ENCODE measurements at places on chromosomes 4 and X. TPM values are rescaled to one million over a fixed set of nuclear protein-coding genes. Genes with fewer than 3 reads are reported as not detected.

RBMXL3 gene
- not detected for total RNA-seq

TGIF2LX gene
- total RNA-seq = not detected

CFAP47 gene
- 0.22 TPM for total RNA-seq

IRS4 gene
- total RNA-seq = not detected

SSX1 gene
- not detected for total RNA-seq

BEX4 gene
- total RNA-seq = not detected

VSIG1 gene
- not detected for total RNA-seq

HTN3 gene
- total RNA-seq = not detected

KLF3 gene
- not detected for total RNA-seq

DNA sequence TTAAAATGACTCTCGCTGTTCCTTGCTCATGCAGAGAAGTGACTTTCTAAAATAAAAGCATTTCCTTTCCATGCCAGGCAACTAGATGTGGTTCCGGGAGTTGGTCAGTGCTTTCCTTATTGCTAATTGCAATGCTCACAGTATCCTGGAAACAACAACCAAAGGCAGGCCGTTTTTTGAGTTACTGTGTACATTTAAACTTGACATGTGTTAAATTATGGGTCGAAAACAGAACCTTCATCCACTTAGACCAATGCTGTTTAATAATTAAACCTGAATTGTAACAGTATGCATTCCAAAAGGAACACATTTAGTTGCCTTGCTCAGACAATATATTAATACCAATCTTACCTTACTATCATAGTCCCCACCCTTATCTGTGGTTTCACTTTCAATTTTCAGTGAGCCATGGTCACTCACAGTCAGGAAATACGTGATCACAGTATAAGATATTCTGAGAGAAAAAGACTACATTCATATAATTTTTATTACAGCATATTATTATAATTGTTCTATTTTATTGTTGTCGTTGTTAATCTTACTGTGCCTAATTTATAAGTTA lies 102.6 kb downstream of the HS6ST2 start:
- H3K27ac ChIP-seq = no peak overlapping the region
- no peak for DNase-seq
- H3K27me3 ChIP-seq = no peaks in the 10 kb centered on the region
- H3K4me1 ChIP-seq = no peaks in the 10 kb centered on the region
- no peaks in the 10 kb centered on the region for H3K36me3 ChIP-seq

- peak; percentile 60 for DNase-seq
- H3K4me3 ChIP-seq = no peak overlapping the region
- H3K4me1 ChIP-seq = no peaks in the 10 kb centered on the region
- H3K36me3 ChIP-seq = no peaks in the 10 kb centered on the region
- no peaks in the 10 kb centered on the region for H3K27me3 ChIP-seq
These were observed 9.9 kb upstream of the AKAP14 start for GRCh38 chrX:119885554-119886428.

GRCh38 chr4:10063544-10064300 lies 42.4 kb upstream of the SLC2A9 start:
- H3K27ac ChIP-seq = no peak overlapping the region
- H3K36me3 ChIP-seq = no peaks in the 10 kb centered on the region
- no peak for DNase-seq
- H3K27me3 ChIP-seq = no peaks in the 10 kb centered on the region

DNA sequence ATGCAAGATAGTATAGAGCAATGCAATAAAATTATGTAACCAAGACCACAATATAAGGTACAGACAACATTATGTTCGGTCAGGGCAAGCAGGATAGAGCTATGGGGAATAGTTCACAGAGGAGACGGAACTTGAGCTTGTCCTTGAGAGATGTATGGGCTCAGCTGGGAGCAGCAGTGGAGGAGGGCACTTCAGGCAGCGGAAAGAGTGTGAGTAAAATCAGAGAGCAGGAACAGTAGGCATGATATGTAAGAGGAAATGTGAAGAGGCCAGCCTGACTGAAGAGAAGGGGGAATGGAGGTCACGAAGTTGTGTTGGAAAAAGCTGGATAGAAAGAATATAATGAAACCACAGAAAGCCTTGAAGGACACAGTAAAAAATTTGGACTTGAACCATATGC lies 217.2 kb upstream of the NOCT start:
- H3K27me3 ChIP-seq = no peaks in the 10 kb centered on the region
- H3K4me1 ChIP-seq = no peaks in the 10 kb centered on the region
- H3K36me3 ChIP-seq = no peaks in the 10 kb centered on the region

DNA sequence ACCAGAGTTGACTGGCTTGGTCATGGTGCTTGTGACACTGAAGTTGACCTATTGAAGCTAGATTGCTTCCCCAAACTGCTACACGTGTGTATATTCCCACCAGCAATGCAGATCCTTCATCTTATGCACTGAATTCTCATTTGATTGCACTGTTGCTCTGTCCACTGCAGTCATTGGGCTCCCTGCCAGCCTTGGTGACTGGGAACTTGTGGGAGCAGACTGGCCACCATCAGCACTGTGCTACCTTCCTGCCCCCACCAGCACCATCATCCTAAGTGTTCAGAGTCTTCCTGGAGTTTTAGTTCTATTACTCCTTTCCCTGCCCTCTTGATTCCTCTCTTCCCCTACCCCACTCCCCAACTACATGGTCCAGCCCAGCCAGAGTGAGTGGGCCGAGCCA lies 117.7 kb upstream of the PRPS2 start:
- H3K36me3 ChIP-seq = no peaks in the 10 kb centered on the region
- H3K27me3 ChIP-seq = no peaks in the 10 kb centered on the region
- no peak for DNase-seq

GRCh38 chr4:188722911-188723310 lies 583.7 kb downstream of the TRIML1 start:
- no peak overlapping the region for H3K27ac ChIP-seq
- no peaks in the 10 kb centered on the region for H3K27me3 ChIP-seq
- H3K4me1 ChIP-seq = no peaks in the 10 kb centered on the region
- no peak for DNase-seq
- H3K4me3 ChIP-seq = no peak overlapping the region
- H3K36me3 ChIP-seq = no peaks in the 10 kb centered on the region

DNA sequence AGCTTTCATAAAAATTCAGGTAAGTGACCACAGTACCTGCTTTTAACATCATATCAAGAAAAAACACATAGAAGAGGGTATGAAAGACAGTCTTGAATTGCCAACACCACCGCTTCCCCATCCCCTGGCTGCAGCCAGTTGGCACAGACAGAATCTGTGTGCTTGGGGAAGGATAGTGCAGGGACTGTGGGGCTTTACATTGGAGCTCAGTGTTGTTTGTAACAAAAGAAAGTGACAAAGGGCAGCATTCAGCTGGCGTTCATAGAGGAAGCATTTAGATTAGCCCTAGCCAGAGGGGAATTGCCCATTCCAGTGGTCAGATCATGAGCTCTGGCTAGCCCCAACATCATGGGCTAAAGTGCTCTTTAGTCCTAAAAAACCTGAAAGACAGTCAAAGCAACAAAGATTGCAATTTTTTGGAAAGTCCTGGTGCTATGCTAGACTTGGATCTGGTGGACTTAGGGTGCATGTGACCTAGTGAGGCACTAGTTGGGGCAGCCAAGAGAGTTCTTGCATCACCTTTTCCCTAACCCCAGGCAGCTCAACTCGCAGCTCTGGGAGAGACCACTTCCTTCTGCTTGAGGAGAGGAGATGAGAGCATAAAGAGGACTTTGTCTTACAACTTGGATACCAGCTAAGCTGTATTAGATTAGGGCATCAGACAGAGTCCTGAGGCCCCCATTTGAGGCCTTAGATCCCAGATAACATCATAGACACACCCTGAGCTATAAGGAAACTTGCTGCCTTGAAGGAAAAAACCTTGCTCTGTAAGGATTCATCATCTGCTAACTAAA lies 1602.4 kb upstream of the ADGRL3 start:
- no peak for DNase-seq
- no peaks in the 10 kb centered on the region for H3K27me3 ChIP-seq
- no peak overlapping the region for H3K4me3 ChIP-seq
- no peaks in the 10 kb centered on the region for H3K4me1 ChIP-seq

- no peaks in the 10 kb centered on the region for H3K4me1 ChIP-seq
- no peak overlapping the region for H3K27ac ChIP-seq
- no peaks in the 10 kb centered on the region for H3K36me3 ChIP-seq
- DNase-seq = no peak
- H3K27me3 ChIP-seq = no peaks in the 10 kb centered on the region
These were observed 9.5 kb downstream of the FRG2 start for GRCh38 chr4:190017357-190018200.

- H3K36me3 ChIP-seq = no peaks in the 10 kb centered on the region
- H3K27me3 ChIP-seq = no peaks in the 10 kb centered on the region
- no peak overlapping the region for H3K27ac ChIP-seq
- no peaks in the 10 kb centered on the region for H3K4me1 ChIP-seq
- no peak overlapping the region for H3K4me3 ChIP-seq
These were observed 143.0 kb downstream of the MAGEB17 start for GRCh38 chrX:16310326-16310725.

GRCh38 chr4:111501946-111502345 lies 643.3 kb upstream of the FAM241A start:
- no peaks in the 10 kb centered on the region for H3K27me3 ChIP-seq
- DNase-seq = no peak
- no peaks in the 10 kb centered on the region for H3K36me3 ChIP-seq
- no peaks in the 10 kb centered on the region for H3K4me1 ChIP-seq

- peaks cover 3% of the 10 kb centered on the region for H3K4me1 ChIP-seq
- no peaks in the 10 kb centered on the region for H3K36me3 ChIP-seq
- H3K27me3 ChIP-seq = no peaks in the 10 kb centered on the region
- no peak overlapping the region for H3K4me3 ChIP-seq
These were observed 233.9 kb upstream of the MAB21L2 start for GRCh38 chr4:150348079-150348478.

GRCh38 chr4:3634894-3635820 lies 102.9 kb upstream of the LRPAP1 start:
- no peaks in the 10 kb centered on the region for H3K4me1 ChIP-seq
- no peak overlapping the region for H3K4me3 ChIP-seq
- no peaks in the 10 kb centered on the region for H3K27me3 ChIP-seq
- H3K27ac ChIP-seq = no peak overlapping the region

GRCh38 chr4:79034544-79034943 lies 95.3 kb upstream of the PAQR3 start:
- H3K36me3 ChIP-seq = no peaks in the 10 kb centered on the region
- DNase-seq = no peak
- H3K4me1 ChIP-seq = no peaks in the 10 kb centered on the region
- H3K27ac ChIP-seq = no peak overlapping the region

- no peaks in the 10 kb centered on the region for H3K27me3 ChIP-seq
- DNase-seq = no peak
- H3K4me1 ChIP-seq = no peaks in the 10 kb centered on the region
- H3K27ac ChIP-seq = no peak overlapping the region
- H3K36me3 ChIP-seq = peaks cover 81% of the 10 kb centered on the region
These were observed 137.4 kb downstream of the JADE1 start for GRCh38 chr4:128946916-128947315.

GRCh38 chr4:108327642-108328382 lies 159.1 kb upstream of the LEF1 start:
- H3K4me3 ChIP-seq = no peak overlapping the region
- H3K27me3 ChIP-seq = no peaks in the 10 kb centered on the region
- H3K4me1 ChIP-seq = no peaks in the 10 kb centered on the region
- no peak for DNase-seq
- H3K36me3 ChIP-seq = no peaks in the 10 kb centered on the region

GRCh38 chr4:155487210-155487609 lies 110.4 kb upstream of the MAP9 start:
- peaks cover 38% of the 10 kb centered on the region for H3K4me1 ChIP-seq
- DNase-seq = no peak
- no peaks in the 10 kb centered on the region for H3K27me3 ChIP-seq
- no peaks in the 10 kb centered on the region for H3K36me3 ChIP-seq
- H3K4me3 ChIP-seq = no peak overlapping the region
- no peak overlapping the region for H3K27ac ChIP-seq

GRCh38 chr4:183300655-183301054 lies 19.4 kb downstream of the CLDN22 start:
- no peaks in the 10 kb centered on the region for H3K4me1 ChIP-seq
- H3K27me3 ChIP-seq = no peaks in the 10 kb centered on the region
- no peak overlapping the region for H3K27ac ChIP-seq

DNA sequence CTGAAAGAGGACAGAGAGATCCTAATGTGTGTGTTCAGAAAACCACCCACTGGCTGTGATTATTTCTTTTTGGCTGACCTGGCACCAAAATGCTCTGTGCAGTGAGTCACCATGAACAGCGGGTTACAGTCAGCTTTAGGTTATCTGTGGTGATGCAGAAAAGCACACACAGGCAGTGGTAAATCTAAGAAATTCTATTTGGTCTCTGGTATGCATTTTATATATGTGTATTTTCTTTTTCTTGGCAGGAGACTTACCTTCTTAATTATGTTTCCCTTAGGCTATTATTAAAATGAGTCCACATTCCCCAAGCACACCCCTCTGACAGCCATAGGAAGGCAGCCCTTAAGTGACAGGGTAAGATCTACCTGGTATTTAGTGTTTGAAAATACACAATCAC lies 79.1 kb upstream of the TFDP3 start:
- H3K4me3 ChIP-seq = no peak overlapping the region
- H3K4me1 ChIP-seq = no peaks in the 10 kb centered on the region
- H3K27ac ChIP-seq = no peak overlapping the region
- no peaks in the 10 kb centered on the region for H3K27me3 ChIP-seq

GRCh38 chr4:10336471-10336870 lies 120.8 kb downstream of the ZNF518B start:
- no peak overlapping the region for H3K4me3 ChIP-seq
- no peaks in the 10 kb centered on the region for H3K27me3 ChIP-seq
- H3K27ac ChIP-seq = no peak overlapping the region
- no peak for DNase-seq

DNA sequence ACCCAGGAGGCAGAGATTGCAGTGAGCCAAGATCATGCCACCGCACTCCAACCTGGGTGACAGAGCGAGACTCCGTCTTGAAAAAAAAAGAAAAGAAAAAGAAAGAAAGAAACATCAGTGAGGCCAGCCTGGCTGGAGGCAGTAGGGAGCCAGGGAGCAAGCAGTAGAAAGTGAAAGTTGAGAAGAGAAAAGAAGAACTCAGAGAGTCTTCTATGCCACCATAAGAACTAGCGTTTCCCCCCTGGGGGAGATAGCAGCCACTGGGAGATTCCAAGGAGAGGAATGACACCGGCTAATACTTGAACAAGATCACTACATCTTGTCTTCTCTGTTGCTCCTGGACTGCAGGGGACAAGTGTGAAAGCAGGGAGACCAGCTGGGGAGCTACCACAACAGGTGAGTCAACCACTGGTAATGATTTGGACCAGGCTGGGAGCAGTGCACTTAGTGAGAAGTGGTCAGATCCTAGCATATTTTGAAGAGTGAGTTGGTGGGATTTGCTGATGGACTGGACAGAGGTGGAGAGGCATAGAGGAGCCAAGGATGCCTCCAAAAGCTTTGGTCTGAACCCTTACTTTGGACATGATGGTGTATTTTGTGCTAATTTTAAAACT lies 33.4 kb downstream of the SLC2A9 start:
- H3K27me3 ChIP-seq = no peaks in the 10 kb centered on the region
- H3K36me3 ChIP-seq = no peaks in the 10 kb centered on the region
- H3K4me1 ChIP-seq = no peaks in the 10 kb centered on the region

Measured in Karpas-422 (cell line).